ENCODE measurements at places on chromosomes 1 and 21.

DNA sequence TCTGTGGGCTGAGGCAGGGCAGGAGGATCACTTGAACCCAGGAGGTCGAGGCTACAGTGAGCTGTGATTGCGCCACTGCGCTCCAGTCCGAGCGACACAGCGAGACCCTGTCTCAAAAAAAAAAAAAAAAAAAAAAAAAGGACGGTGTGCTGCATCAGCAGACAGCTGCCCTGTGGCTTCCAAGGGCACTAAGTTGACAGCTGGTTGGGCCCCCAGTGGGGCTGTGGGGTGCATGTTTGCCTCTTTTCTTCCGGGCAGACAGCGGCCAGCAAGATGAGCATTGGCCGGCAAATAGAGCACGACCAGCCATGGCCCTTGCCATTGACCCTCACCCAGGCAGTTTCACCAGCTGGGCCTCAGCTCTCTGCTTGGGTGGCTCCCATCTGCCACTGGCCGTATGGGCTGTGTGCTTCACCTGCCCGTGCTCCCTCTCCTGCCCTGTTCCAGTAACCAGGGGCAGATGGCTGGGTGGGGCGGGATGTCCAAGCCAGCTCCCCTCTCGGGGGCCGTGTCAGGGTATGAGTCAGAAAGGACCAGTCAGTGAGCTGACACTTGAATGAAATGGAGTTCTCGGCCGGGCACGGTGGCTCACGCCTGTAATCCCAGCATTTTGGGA lies 12.3 kb upstream of the SLC25A34 start:
- DNase-seq = no peak

DNA sequence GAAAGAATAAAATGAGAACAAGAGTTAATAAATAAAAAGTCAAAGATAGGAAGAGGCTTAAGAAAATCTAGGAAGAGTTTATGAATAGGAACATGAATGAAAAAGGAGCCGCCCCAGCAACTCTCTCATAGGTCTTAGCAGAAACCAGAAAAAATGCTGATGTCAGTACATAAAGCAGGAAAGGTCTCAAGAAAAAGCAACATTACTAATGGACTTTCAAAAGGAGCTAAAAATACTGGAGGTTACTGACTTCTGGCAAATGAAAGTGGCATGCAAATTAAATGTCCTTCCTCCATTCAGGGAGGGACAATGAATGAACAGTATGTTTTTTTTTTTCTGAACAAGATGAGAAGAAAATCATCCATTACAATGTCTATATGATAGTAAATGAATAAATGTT lies 387.6 kb downstream of the BRINP2 start:
- no peak for DNase-seq

GRCh38 chr1:45723248-45723930 lies 27.1 kb downstream of the IPP start:
- no peak for DNase-seq

- DNase-seq = no peak
Observed at GRCh38 chr1:15155191-15155590, 1.6 kb downstream of the TMEM51 start.

- DNase-seq = no peak
Observed at GRCh38 chr1:224879162-224879803, 50.2 kb upstream of the DNAH14 start.

DNA sequence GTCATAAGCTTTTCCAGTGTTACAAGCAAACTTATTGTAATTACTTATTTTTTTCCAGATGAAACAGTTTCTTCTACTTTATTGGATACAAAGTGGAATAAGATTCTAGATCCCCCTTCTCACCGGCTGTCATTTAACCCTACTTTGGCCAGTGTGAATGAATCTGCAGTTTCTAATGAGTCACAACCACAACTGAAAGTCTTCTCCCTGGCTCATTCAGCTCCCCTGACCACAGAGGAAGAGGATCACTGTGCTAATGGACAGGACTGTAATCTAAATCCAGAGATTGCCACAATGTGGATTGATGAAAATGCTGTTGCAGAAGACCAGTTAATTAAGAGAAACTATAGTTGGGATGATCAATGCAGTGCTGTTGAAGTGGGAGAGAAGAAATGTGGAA lies 95.5 kb downstream of the ZFYVE9 start:
- DNase-seq = no peak

GRCh38 chr1:83970802-83971201 lies 28.1 kb downstream of the TTLL7 start:
- no peak for DNase-seq

DNA sequence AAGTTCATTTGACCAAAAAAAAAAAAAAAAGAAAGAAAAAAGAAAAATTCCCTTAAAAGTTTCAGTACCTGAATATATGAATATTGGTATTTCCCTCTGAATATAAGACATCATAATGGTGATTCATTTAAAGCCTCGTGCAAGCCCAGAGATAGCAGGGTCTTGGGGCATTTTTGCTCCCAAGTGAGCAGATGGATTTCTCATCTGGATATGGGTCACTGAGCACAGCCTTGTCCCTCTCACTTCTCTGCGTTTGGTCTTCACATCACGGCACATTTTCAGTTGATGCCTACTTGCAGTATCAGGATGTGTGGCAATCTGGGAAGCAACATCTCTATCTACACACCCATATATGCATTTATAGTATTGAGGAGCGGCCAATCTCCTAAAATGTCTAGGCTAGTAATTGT lies 12.7 kb downstream of the CD58 start:
- DNase-seq = no peak

DNA sequence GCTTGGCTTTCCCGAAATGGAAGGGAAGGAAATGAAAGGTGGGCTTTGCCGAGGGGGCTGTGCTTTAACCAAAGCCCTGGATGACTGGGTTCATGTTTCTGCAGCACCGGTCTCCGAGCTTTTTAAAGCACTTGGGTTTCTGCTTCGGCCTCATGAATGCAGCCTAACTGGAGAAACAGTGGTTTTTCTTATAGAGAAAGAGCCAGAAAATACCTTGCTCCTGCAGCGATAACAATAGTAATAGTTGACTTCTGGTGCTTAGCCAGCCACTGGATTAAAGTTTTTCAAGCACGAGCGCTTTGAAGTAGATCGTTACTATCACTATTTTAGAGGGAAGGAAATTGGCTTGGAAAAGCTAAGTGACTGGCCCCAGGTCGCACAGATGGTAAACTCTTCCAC lies 500 bp upstream of the DOCK7 start:
- no peak for DNase-seq

GRCh38 chr1:28249013-28249865 lies 10.1 kb upstream of the SESN2 start:
- peak; percentile 9 for DNase-seq

- DNase-seq = no peak
Observed at GRCh38 chr1:228205526-228206436, 2.1 kb upstream of the OBSCN start.

GRCh38 chr1:57017200-57017599 lies 51.4 kb upstream of the C8B start:
- DNase-seq = no peak

GRCh38 chr1:112395256-112395820 lies 676 bp upstream of the CTTNBP2NL start:
- no peak for DNase-seq

All from anterior cingulate cortex (tissue), 58 donors.